ENCODE measurements at places on chromosomes 7 and 10.
A peak's percentile ranks its signal among the peaks of the same experiment; 100 is the strongest.

DNA sequence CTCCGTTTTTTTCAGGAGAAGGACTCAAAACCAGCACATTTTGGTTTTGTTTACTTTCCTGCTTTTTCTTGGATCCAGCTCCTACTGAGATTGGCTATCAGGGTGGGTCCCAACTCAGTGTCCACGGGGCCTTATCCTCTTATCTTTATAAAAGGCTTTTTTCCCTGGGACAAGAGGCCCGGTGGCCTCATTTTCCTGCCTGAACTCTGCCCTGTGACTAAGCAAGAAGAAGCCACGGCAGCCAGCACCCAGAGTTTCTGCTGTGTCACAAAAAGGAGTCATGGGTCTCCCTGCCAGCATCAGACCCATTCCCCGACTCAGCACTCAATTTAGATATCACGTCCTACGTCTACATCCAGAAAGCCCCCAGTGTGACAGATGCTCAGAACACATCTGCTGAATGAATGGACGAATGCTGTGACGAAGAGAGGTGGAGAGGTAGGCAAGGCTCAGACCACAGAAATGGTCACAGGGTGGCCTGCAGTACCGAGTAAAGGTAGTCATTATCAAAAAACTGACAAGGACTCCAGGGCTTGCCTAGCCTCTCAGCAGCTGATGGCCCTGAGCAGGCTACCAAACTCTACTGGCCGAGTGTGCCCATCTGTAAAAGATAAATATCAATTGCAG is 16.7 kb downstream of the DLG5 start:
- DNase-seq = no peak

DNA sequence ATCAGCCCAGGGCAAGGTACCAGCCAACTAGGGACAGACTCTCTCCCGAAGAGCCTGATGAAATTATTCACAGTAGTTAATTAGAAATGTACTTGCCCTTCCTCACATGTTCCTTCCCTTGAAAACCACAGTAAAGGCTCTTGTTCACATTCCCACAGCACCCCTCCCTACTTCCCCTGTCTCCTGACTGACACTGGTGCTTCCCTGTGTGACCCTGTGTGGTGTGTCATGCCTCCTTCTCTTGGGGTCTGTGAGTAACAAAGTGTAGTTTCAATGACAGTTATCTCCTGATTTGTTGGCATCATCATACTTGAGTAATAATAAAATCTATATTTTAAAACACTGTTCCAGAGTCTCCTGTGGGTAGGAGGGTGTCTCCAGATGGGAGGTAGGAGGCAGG is 209.7 kb downstream of the ABCA13 start:
- DNase-seq = no peak

- no peak for DNase-seq
These were observed 104.6 kb upstream of the CACNA2D1 start for GRCh38 chr7:82548141-82548688.

DNA sequence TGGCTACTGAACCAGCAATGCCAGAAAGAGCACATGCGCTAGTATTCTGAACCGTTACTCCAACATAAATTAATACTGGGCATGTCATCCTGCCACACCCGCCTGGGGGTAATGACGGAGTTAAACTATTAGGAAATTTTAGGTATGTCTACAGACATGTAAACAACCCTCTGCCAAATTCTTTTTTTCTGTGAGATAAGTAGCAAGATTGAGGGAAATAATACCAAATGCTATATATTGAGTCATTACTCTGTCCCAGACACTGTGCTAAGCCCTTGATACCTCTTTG is 7.4 kb downstream of the LSMEM1 start:
- DNase-seq = no peak

GRCh38 chr7:144853542-144853941 is 17.7 kb upstream of the TPK1 start:
- DNase-seq = no peak

DNA sequence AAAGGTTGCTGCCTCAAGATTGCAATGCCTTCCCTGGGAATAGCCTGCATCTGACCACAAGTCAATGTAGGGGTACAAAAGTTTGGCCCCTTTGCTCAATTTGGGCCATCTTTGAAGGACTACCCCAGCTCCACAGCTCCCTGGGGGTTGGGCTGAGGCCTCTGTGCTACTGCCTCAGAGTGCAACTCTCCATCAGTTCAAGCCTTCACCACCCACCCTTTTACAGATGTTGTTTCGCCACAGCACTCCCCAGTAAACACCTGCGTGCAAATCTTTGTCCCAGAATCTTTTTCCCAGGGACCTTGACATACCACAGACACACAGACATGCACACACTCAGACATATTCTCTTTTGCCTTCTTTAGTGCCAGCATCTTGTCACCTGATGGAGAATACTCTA is 66.0 kb upstream of the ANKRD1 start:
- DNase-seq = no peak

- DNase-seq = no peak
These were observed 189.4 kb downstream of the HDAC9 start for GRCh38 chr7:18684916-18685315.

- no peak for DNase-seq
These were observed 120.5 kb downstream of the CCNY start for GRCh38 chr10:35456784-35457183.

GRCh38 chr7:56287429-56288138 is 171.4 kb upstream of the NUPR2 start:
- DNase-seq = no peak

- peak; percentile 80 for DNase-seq
These were observed 47.8 kb downstream of the STRA8 start for GRCh38 chr7:135281363-135281949.

- DNase-seq = no peak
These were observed 39.9 kb upstream of the TMEM229A start for GRCh38 chr7:124072603-124073309.

DNA sequence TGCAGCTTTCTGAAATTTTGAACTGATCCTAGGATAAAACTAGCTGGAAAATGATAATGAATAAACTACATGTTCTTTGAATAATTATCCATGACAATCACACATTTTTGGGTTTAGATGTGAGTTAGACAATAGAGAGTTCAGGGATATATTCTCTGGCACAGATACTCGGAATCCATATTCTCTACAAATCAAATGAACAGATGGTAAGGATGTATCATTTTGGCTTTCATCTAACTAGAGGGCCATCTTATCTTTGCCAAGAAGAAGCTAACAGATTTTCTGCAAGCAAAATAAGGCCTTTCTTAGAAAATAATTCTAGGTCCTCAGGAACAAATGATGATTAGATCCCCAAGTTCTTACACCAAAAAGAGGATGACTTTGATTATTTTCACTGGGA is 355.9 kb upstream of the C7orf33 start:
- DNase-seq = no peak

DNA sequence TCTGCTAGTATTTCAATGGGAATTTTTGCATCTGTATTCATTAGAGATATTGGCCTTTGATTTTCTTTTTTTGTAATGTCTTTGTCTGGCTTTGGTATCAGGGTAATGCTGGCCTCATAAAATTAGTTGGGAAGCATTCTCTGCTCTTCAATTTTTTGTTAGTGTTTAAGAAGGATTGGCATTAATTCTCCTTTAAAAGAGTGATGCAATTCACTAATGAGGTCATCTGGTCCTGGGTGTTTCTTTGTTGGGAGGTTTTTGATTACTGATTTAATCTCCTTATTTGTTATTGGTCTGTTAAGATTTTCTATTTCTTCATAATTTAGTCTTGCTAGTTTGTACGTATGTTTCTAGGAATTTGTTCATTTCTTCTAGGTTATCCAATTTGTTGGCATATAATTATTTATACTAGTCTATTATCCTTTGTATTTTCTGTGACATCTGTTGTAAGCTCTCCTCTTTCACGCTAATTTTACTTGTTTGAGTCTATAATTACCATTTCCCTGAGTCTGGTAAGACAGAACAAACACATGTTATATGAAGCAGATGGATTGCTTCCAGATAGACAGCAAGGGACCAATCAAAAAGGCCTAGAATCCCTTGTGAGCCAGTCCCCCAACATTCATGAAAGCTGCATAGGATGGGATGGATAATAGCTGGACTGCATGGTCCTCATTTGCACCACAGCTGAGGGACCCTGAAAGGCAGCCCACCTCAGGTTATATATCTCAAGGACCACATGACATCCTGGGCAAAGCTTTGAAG is 54.4 kb downstream of the MTPAP start:
- no peak for DNase-seq

GRCh38 chr7:86928308-86928707 is 131.1 kb downstream of the ELAPOR2 start:
- DNase-seq = no peak

GRCh38 chr10:110471566-110472139 is 26.1 kb upstream of the DUSP5 start:
- no peak for DNase-seq

DNA sequence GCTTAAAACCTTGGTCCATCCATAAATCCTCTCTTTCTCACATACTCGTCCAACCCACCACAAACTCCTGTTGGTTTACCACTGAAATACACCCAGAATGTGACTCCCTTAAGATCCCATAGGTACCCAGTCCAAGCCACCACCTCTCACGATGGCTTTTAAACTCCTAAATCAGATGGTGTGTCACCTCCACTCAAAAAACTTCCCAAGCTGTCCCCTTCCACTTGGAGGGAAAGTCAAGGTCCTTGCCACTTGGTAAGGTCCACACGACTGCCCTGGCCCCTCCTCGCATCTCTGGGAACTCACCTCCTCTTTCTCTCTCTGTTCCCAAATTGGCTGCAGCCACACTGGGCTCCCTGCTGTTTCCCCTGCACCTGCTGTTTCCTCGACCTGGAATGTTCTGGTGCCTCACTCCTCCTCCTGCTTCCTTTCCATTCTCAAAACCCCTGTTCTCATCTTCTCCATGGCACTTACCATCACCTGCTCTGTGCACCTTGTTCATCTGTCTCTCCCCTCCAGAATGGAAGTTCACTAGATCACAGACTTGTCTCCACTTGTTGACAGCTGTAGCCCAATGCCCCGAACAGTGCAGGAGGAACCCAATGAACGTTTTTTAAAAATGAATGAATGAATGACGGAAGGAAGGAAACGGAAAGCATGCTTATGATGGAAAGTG is 23.0 kb downstream of the ZFAND2A start:
- no peak for DNase-seq

GRCh38 chr10:33550811-33551210 is 216.3 kb upstream of the NRP1 start:
- DNase-seq = no peak

DNA sequence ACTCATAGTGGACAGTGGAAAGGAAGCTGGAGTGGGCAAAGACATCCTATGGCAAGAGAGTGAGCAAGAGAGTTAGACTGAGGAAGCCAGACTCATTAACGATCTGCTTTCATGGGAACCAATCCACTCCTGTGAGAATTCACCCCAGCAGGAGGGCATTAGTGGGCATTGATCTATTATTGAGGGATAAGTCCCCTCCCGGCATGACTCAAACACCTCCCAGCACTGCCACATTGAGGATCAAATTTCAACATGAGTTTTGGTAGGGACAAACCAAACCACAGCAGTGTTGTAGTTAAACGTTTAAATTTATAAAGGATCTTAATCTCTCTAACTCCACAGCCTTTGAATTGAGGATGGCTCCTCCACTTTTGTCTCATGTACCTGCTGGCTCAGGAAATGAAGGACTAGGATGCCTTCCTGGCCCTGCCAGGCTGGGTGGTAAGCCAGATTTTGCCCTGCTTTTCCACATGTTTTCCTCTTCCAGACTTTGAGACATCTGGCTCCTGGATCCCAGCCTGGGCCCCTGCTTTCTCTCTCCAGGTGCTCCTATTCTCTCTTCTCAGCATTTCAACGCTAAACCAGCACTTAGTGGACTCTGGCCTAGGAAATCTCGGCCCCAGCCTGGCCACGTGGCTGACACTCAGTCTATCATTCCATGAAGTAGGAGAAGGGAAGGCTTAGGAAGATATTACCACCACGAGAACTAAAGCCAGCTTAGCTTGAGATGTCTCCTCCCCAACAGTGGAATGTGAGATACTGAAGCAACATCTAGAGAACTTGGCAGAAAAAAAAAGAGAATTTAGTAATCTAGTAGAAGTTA is 96.5 kb upstream of the PIP4K2A start:
- DNase-seq = no peak

- DNase-seq = peak; percentile 57
These were observed 101.0 kb downstream of the HERPUD2 start for GRCh38 chr7:35593899-35594298.

GRCh38 chr7:143380260-143380645 is 892 bp upstream of the ZYX start:
- DNase-seq = peak; percentile 90

GRCh38 chr7:85154282-85154937 is 32.4 kb downstream of the SEMA3D start:
- no peak for DNase-seq

GRCh38 chr10:60820093-60820754 is 41.9 kb downstream of the CDK1 start:
- no peak for DNase-seq

DNA sequence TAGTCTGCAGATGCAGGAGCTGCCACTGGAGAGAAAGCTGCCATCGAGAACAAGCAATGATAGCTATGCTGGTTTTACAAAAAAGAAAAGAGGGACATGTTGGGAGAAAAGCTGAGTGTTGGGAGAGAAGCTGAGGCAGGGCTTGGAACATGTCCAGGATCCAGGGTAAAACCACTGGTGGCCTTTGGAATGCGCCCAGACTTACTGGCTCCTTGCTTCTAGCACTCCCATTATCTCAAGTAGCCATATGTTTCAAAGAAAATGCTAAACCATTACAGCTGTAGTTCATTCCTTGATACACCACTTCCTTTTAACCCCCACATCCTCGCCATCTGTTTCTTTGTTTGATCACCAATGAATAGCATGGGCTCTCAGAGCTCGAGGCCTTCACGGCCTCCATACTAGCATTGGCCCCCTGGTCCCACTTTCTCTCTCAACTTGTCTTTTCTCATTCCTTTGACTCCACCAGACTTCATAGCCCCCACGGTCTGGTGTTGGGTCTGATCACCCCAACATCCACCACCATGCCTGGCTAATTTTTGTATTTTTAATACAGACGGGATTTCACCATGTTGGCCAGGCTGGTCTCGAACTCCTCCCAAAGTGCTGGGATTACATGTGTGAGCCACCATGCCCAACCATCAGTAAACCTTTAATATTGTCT is 23.8 kb upstream of the PLAC9 start:
- no peak for DNase-seq

DNA sequence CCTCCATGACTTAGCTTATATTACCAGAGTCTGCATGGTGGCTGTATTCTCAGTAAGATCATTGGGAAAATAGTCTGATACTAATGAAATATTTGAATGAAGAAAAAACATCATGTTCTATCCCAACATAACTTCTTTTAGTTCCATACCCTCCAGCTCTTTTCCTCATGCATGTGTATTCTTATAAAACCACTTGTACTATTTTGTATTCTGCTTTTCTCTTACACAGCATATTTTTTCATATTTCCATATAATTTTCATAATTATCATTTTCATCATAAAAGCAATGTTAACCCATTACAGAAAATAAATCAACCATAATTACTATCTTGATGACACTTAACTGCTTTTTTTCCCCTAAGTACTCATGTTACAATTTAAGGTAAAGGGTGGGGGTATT is 371.2 kb upstream of the LRGUK start:
- no peak for DNase-seq

GRCh38 chr10:35262436-35262835 is 73.9 kb upstream of the CCNY start:
- no peak for DNase-seq

Data from ecto neural progenitor cell (in vitro differentiated cells).